ENCODE measurements at places on chromosomes 12 and 14. TPM values are rescaled to one million over a fixed set of nuclear protein-coding genes. Genes with fewer than 3 reads are reported as not detected.

DNA sequence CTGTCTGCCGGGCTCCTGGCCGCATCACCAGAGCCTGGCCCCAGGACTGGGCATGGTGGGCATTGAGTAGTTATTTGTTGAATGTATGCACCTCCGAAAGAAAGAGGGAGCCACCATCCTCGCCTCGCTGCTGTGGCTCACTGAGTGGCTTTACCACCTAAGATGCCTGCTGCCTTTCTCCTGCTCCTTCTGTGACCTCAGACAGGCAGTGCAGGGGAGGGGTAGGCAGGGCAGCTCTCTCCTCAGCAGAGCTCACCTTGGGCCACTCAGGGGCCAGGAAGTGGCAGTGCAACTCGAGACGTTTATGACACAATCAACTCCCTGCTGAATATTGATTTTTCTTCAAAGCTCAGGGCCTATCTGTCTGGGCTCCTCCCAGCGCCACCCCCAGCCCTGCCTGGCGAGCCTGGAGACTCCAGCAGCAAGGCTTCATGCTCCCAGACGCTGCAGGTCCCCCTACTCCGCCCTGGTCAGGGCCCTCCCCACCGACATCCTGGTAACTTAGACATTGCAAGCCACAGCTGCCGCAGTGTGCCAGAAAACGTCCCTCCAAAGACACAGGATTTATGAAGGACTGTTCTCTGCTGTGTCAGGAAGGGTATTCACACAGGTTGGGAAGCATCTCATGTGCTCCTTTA is 84.3 kb upstream of the DIO3 start:
- no peak for DNase-seq

DNA sequence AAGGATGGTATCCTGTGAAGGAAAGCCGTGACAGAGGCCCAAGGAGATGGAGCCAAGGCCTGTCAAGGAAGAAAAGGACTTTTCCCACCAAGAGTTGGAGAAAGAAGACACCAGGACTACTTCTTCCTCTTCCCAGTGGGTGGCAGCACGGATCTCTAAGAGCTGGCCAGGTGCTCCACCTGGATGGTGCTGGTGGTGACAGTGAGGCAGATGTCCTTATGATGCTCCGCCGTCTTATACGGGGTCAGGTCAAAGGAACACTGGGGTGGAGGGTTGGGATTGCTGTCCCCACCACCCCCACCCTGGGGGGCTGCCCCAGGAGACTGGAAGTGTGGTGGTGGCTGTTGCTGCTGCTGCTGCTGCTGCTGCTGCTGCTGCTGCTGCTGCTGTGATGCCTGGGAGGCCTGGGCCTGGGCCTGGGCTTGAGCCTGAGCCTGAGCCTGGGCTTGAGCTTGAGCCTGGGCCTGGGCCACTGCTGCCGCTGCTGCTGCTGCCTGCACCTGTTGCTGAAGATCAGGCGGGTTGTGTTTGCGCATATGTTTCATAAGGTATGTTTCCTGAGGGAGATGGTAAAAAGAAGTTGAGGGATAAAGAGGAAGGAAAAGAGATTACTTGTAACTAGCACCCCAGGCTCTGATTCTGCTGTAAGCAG is 4.8 kb upstream of the ING4 start:
- no peak for DNase-seq

DNA sequence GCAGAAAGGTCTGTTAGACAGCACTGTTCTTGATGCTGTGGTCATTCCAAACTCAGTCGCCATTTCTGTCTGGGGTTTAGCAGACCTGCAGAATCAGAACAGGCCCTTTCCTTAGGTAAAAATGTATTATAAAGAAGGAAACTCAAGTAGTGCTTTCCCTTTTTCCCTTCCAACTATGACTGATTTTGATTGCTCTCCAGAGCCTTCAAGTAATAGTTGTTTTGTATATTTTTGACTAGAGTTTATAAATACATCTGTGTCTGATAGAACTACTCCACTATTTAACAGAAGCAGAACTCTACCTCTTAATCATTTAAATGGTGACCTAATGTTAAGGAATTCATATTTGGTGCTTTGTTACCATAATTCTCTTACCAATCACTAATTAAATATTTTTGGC is 74.0 kb downstream of the WNK1 start:
- no peak for DNase-seq

The STYK1 gene
- 5.3 TPM for total RNA-seq

GRCh38 chr12:125983094-125983783 is 918.0 kb downstream of the AACS start:
- DNase-seq = no peak
